ENCODE measurements at places on chromosomes 7 and 10. TPM values are rescaled to one million over a fixed set of nuclear protein-coding genes. Genes with fewer than 3 reads are reported as not detected.

GRCh38 chr10:62733654-62734293 is 70.7 kb upstream of the ADO start:
- H3K27me3 ChIP-seq = no peaks in the 10 kb centered on the region
- no peak for DNase-seq
- no peaks in the 10 kb centered on the region for H3K36me3 ChIP-seq
- no peaks in the 10 kb centered on the region for H3K4me1 ChIP-seq
- H3K27ac ChIP-seq = no peak overlapping the region

Gene IGFBP3
- total RNA-seq = 212 TPM

Gene PRPS1L1
- total RNA-seq = not detected

GRCh38 chr7:128954830-128955802 is 17.4 kb downstream of the IRF5 start:
- H3K36me3 ChIP-seq = peaks cover 29% of the 10 kb centered on the region
- no peak overlapping the region for H3K4me3 ChIP-seq
- no peak for DNase-seq
- no peaks in the 10 kb centered on the region for H3K27me3 ChIP-seq
- H3K27ac ChIP-seq = no peak overlapping the region

DNA sequence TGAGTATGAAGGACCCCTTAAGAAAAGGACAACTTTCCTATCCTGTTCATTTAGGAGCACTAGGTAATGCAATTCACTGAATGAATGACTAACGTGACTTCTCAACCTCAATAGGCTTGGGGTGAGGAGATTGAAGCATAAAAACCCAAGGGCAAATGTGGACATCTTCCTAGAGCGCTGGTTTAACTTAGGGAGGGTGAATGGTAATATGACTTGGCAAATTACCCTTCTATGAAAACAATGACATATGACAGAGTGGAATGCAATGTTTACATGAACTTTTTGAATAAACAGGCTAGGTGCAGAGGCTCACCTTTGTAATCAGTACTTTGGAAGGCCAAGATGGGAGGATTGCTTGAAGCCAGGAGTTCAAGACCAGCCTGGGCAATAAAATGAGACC is 83.9 kb upstream of the ANK3 start:
- H3K36me3 ChIP-seq = no peaks in the 10 kb centered on the region
- no peak for DNase-seq
- no peak overlapping the region for H3K4me3 ChIP-seq

- no peaks in the 10 kb centered on the region for H3K36me3 ChIP-seq
- no peak overlapping the region for H3K27ac ChIP-seq
- DNase-seq = no peak
- H3K4me3 ChIP-seq = no peak overlapping the region
- no peaks in the 10 kb centered on the region for H3K27me3 ChIP-seq
These were observed 36.0 kb downstream of the COL17A1 start for GRCh38 chr10:104049504-104050250.

GRCh38 chr7:46756996-46757395 is 824.9 kb downstream of the TNS3 start:
- no peaks in the 10 kb centered on the region for H3K27me3 ChIP-seq
- H3K4me1 ChIP-seq = peaks cover 22% of the 10 kb centered on the region
- H3K4me3 ChIP-seq = no peak overlapping the region

DNA sequence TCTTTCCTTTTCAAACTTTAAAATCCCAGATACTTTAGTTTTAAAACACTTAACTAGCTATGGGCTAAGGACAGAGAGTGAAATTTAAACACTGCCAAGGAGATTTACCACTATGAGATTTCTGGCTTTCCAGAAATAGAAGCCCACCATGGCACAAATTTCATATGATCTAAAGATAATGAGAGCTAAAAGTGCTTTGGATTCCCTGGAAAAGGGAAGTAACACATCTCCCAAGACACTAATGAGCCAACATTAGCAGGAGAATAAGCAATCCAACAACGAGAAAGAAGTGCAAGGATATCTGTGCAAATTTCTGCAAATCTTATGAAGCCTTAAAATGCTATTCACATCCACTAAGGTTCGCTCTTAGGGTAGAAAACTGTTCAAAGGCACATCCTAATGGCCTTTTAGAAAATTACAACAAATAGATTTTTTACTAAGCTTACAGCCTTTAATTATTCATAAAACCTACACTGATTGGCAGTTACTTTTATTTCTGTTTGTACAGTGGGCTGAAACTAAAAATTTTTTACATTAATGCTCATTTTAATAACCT is 100.3 kb downstream of the RAPGEF5 start:
- H3K27ac ChIP-seq = no peak overlapping the region
- no peaks in the 10 kb centered on the region for H3K36me3 ChIP-seq
- DNase-seq = no peak
- no peak overlapping the region for H3K4me3 ChIP-seq

DNA sequence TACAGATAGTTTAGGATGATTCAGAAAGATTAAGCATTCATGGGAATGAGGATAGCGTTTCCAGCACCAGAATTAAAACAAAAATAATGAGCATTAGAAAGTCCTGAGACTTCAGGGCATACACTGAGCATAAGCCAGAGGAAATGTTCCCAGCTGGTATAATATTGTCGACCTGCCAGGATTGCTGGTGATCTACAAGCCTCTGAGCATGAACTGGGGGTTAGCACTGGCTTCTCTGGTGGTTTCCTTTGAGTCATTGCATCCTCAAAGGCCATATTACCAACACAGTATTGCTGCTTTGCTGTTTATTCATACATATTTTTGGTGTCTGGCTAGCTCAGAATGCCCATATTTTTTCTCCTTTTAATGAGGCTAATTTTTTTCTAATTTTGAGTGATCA is 10.7 kb upstream of the ATRNL1 start:
- DNase-seq = no peak
- H3K4me3 ChIP-seq = no peak overlapping the region
- H3K27ac ChIP-seq = no peak overlapping the region
- H3K36me3 ChIP-seq = no peaks in the 10 kb centered on the region
- H3K4me1 ChIP-seq = no peaks in the 10 kb centered on the region

DNA sequence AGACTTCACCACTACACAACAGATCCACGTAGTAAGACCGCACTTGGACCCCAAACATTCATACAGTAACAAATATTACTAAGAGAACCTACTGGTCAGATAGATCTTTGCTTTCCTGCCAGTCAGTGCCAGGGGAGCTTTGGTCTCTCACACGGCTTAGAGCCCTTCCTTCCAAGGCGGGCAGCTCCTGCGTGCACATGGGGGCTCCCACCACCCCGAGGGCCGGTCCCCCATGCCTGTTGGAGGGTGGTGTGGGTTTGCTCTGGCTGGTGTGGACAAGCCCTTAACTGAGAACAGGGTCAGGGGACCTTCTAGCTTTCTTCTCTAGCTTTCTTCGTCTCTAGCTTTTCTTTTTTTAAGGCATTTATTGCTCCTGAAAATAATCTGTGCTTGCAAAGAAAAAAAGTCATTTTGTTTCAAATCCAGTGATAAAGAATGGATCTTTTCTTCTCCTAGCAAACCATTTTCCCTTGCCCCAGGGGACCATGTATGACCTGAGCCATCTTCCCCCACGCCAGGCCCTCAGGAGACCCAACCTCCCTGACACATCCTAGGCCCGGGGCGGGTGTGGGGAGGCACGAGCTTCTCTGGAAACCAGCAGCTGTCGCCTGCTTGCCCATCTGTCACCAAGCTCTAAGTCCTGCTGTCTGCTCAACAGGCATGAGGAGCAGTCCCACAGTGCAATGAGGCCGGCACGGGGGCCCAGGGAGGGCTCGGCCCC is 591.1 kb downstream of the PTPRN2 start:
- no peaks in the 10 kb centered on the region for H3K27me3 ChIP-seq
- no peak overlapping the region for H3K27ac ChIP-seq

Gene MSS51
- 3.4 TPM for total RNA-seq

DNA sequence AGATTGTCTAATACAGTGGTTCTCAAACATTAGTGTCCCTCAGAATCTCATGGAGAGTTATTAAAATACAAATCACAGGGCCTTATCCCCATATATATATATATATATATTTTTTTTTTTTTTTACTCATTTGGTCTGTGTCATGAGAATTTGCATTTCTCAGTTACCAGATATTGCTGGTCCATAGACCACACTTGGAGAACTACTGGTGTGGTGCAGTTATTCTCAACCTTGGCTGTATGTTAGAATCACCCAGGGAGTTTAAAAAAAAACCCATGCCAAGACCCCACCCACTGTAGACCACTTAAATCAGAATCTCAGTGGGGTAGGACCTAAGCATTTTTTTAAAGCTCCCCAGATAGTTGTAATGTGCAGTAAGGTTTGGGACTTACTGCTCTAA is 179.9 kb downstream of the AUTS2 start:
- peaks cover 33% of the 10 kb centered on the region for H3K4me1 ChIP-seq
- no peak overlapping the region for H3K4me3 ChIP-seq
- no peaks in the 10 kb centered on the region for H3K36me3 ChIP-seq
- DNase-seq = no peak
- H3K27me3 ChIP-seq = no peaks in the 10 kb centered on the region

Gene FANK1
- 0.71 TPM for total RNA-seq

Measured in sigmoid colon (tissue), 7 donors.